Stimulated activated naive CD8-positive, alpha-beta T cell treated with anti-CD3 and anti-CD28 coated beads, Interleukin-15, Interleukin-2, amounts not matched to agents 100 U/mL and 50 U/mL, for 24 hours (primary cell): ENCODE measurements at places on chromosomes 7 and 10.

- DNase-seq, result peak; percentile 58
Observed at GRCh38 chr10:73095481-73096021, 1.1 kb downstream of the P4HA1 start.

DNA sequence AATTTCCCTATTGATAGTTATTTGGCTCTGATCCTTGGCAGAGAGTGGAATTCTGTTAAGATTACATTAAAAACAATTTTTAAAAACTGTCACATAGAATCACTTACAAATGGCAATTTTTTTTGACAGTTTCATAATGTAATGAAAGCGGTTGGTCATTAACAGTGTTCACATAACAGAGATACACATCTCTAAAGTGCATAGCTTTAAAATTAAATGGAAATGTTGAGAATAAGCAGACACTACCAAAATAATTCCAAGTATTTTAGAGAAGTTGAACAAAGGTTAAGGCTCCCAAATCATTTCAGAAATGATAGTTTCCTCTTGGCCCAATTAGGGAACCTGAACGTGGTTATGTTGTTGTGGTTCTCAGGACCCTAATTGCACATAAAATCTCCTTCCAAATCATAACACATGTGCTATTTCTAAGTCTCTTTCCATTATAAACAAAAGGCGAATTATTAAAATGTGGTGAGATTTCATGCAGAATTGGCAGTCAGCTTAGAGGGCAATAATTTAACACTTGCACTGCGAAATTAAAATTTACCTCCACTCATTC lies 528.9 kb upstream of the FZD8 start:
- no peak for DNase-seq

DNA sequence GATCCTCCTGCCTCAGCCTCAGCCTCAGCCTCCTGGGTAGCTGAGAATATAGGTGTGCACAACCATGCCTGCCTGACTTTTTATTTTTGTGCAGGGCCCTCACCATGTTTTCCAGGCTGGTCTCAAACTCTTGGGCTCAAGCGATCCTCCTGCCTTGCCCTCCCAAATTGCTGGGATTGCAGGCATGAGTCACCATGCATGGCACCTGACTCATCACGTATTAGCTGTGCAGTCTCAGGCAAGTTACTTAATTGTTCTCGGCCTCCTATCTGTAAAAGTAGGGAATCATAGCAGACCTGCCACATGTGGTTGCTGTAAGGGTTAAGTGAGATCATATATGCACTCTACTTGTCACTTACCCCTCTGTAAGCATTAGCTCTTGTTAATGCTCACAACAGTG lies 117.2 kb downstream of the ANLN start:
- DNase-seq, result no peak

DNA sequence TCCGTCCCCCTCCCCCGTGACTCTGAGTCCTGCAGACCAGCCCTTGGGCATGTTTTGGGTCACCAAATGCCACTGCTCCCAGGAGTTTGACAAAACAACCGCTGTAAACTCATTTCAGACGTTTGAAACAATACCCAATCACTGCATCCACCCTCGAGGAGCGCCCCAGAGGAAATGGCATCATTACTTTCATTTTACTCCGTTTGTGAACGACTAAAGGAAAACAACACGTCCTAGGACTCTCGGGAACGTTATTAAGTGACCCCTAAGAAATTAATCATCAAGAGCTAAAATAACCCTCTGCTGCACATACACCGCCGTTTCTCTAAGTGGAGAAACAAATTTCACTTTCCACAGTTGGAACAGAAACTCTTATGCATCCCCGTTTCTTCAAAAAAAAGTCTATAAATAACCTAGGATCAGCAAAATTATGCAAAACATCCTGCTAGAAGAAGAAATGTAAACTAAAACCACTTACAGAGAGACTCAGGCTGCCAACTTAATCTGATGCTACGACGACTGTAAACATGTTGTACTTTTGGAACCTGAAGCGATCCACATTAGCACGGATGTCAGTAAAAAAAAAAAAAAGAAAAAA lies 109.9 kb upstream of the EFCAB10 start:
- DNase-seq, result peak; percentile 42

DNA sequence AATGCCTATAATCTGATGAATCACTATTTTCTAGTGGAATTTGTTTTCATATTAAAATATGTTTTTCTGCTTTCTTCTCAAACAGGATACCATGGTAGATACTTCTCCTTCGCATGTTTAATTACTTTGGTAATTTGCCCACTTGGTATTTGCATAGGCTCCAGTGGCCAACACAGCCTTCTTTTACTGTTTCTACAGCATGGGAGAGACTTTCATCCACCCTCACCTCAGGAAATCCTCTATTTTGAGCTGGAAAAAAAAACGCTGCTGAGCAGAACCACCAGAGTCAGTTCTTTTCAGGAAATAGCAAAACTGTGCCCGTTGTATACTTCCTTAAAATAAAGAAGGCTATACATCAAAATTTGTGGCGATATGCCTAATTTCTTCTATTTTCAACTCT lies 213.3 kb downstream of the MDFIC start:
- no peak for DNase-seq

DNA sequence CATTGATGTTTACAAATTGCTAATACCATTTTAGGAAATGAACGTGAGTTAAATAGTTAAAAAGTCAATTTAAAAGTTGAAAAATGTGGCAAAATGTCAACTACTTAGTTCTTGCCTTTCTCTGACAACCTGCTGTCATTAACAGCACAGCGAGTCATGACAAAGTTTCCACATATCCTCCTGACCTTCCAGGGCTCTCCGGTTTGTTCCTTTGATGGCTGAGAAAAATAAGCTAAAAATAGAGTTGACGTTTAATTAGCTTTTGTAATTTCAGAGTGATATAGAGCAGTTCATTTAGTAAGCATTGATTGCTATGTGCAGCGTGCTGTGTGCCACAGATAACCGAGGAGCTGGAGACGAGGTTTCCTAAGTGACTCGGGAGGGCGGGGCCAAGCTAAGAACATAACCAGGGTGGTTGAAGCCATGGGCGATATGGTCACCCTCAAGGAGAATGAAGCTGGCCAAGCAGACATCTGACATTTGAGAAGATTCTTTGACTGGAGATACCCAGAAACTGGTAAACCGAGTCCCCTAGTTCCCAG lies 47.9 kb downstream of the OGDH start:
- no peak for DNase-seq

DNA sequence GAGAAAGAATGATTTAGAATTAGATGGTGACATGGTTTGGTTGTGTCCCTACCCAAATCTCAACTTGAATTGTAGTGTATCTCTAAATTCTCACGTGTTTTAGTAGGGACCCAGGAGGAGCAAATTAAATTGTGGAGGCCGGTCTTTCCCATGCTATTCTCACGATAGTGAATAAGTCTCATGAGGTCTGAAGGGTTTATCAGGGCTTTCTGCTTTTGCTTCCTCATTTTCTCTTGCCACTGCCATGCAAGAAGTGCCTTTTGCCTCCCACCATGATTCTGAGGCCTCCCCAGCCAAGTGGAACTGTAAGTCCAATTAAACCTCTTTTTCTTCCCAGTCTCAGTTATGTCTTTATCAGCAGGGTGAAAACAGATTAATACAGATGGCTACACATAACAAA lies 167.4 kb upstream of the SVIL start:
- no peak for DNase-seq

DNA sequence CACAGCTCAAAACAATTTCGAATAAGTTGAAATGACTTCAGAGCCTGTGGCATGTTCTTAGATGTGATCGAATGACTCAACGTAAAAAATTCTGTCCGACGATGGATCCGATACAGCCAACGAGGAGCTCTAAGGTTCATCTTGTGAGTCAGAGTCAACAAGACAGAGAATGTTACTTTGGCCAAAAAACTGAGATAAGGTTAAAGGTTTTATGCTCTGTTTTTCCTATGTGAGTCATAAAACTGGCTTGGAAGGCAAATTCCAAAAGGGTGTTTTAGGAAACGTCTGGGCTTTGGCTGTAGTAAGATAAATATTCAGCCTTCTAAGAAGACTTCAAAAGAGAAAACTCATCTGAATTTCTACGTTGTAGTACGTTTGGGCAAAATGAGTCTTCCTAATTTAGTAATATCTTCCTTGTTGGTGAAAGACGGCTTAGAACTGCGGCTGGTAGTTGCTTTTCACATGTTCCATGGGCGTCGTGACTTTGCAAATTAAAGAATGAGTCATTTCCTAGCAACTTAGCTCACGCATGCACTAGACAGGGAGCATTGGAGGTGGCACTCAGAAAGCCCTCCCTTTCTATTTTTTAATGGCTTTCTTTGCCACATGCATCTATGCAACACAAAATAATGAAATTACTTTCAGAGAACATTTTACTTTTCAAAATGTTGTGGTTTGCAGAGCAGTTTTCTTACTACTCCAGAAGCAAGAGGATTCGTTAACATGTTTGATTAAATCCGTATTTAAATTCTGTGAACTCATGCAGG lies 28.2 kb downstream of the PFKP start:
- peak; percentile 54 for DNase-seq

DNA sequence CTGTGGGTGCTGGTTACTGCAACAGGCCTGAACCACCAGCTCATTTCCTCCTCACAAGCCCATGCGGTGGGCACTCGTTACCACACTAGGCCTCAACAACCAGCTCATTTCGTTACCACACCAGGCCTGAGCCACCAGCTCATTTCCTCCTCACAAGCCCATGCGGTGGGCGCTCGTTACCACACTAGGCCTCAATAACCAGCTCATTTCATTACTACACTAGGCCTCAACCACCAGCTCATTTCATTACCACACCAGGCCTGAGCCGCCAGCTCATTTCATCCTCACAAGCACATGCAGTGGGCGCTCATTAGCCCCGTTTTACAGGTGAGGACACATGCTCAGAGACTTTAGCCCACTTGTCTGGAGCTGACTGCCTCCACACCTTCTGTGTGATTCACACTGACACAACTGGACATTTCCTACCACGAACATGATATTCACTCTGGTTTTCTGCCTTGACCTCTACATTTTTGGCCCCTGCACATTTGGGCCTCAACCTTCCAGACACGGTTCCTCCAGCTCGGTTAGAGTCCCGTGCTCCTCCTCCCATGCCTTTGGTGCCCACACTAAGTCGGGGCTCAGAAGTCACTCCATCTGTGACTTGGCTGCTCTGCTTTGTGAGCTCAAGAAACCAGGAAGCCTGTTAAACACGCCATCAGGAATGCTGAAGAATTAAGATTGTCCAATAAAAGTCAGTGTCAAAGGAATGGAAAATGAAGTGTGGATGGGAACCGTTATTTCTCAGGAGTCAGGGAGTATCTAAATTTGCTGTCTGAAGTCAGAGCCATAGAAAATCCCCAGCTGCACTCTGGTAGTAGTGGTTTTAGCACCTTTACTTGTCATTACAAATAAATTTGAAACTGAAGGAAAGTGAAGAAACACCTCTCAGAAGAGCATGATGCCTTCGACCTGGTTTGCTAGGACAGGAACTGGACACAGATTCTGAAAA lies 55.8 kb upstream of the LANCL2 start:
- DNase-seq, result peak; percentile 71

DNA sequence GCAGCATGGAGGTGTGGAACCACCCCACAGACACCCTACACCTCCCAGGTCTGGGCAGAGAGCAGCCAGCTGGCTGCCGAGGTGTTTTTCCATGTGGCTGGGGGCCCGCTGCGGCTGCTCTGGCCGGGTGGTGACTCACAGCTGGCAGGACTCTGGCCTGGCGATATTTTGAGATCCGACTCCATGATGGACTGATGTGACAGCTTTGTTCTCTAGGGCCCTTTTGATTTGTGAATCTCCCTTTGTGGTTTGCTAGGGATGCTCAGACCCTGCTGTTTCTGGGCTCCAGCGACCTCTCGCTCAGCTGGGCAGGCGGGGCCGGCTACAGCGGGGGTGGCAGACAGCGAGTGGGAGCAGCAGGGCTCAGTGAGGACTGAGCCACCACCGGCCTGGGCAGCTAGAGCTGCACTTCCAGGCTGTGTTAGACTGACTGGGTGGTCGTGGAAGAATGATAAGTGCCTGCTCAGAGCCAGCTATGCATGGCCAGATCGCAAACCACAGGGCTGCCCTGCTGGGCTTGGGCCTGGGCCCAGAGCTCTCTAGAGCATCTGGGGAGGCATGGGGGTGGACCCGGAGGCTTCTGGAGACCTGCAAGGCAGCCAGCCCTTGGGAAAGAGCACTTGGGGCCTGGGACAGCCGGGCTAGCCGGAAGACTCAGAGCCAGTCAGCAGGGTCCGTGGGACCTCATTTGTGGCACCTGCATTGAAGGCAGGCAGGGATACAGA lies 46.2 kb upstream of the GDF10 start:
- no peak for DNase-seq

DNA sequence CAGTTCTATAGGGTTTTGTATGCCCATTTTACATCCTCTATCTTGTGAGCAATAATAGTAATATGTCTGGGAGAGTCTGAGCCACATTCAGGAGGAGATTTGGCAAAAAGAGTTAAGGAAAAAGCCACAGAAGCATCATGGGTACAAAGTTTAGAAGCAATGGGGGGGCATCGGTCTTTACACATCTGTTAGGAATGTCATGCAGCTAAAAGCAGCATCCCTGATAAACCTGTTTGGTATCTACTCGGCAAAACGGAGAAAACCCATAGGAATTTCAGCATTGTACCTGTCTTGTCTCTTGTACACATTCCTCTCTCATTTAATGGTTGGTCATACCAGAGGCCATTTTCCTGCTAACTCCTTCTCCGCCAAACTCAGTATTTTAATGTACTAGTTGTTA lies 12.5 kb upstream of the HERPUD2 start:
- no peak for DNase-seq

DNA sequence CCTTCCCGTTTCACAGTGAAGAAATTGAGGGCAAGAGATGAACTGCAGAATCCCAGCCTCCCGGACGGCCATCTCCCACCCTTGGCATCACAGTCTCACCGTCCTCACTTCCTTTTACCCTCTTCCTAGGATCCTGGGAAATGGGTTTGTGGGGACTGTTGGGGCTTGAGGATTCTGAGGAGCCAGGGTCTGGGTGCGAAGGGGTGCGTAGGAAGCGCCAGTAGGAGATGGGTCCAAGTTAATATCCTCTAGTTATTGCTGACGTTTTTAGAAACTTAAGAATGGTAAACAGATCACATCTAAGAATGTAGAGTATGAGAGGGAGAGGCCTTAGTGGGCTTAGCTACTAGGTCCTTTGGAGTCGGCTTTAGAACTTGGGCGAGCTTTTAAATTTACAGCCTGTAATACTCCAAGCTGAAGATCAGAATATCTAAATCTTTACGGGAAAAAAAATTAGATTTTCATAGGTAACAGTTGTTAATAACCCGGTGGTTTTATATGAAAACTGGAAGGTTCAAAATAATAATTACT lies 696 bp downstream of the MALSU1 start:
- no peak for DNase-seq

- no peak for DNase-seq
Observed at GRCh38 chr7:1314021-1314907, 81.6 kb downstream of the UNCX start.

DNA sequence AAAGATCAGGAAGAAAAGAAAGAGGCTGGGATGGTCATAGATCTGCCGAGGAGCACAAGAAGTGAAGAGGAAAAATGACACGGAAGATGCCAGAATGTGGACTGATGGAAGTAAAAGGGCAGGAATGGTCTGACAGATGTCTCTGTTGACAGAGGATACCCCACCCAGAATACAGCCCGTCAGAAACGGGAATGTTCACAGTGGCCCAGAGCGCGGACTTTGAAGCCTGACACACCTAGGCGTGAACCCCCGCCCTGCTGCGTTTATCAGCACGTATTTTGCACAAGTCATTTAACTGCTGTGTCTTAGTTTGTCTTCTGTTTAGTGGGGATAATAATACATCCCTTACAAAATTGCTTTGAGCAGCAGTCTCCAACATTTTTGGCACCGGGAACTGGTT lies 27.1 kb downstream of the AKR1B1 start:
- DNase-seq, result no peak

- no peak for DNase-seq
Observed at GRCh38 chr7:124263232-124263827, 230.5 kb upstream of the TMEM229A start.

GRCh38 chr7:79386688-79387422 lies 66.6 kb downstream of the MAGI2 start:
- DNase-seq, result no peak
